Frontal cortex (tissue), 4 donors: ENCODE measurements at places on chromosomes 5 and 9. TPM values are rescaled to one million over a fixed set of nuclear protein-coding genes. Genes with fewer than 3 reads are reported as not detected.

DNA sequence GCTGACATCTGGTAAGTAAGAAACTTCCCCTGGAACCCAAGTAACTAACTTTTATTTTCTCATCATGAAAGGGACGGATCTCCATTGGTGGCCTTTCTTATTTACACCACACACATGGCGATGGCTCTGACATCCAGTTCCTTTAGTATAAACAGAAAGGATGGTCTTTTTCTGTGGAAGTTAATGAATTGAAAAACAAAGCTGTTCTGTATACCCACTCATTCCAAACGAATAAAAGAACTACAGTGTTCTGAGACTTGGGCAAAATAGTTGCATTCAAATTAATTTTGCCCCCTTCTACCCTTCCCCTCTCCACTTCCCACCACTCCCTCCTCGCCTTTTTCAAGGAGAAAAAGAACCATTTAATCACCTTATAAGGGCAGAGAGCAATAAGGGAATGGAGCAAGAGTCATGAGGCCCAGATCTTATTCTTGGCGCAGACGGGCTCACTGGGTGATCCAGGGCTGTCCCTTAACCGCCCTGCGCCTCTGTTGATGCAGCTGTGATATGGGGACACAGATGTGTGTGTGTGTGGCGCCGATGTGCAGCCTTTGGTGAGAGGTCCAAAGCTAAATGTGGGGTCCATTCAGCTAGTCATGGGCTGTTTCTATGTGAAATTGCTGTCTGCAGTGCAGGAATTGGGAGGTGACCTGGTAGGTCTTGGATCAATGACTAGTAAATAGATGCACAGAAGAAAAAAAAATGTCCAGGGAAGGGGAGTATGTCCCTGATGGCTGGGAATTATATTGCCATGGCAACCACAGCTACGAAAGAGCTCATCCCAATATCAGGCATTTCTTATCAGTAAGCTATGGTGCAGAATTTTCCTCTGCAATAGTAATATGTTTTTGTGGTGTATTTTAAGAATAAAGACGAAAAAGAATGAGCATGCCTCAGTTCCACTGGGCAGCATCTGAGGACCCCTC lies 141.5 kb upstream of the ERCC6L2 start:
- no peak for DNase-seq

Gene LRRC19
- total RNA-seq: not detected

DNA sequence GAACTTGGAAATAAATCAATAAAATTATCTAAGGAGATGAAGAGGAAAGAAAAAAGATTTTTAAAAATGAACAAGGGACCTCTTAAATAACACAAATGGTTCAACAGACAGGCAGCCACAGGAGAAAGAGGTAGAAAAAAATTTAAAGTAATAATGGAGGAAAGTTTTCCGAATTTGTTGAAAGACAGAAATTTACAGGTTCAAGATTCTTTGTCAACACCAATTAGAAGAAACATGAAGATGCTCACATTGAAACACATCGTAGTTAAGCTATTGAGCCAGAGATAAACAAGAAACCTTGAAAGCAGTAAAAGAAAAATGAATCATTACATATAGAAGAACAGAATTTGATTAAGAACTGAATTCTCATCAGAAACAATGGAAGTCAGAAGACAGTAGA lies 68.7 kb upstream of the OSMR start:
- no peak for DNase-seq

Gene SELENOP
- total RNA-seq: 41.2 TPM
